ENCODE measurements at places on chromosomes 1 and 21.
A peak's percentile ranks its signal among the peaks of the same experiment; 100 is the strongest.

DNA sequence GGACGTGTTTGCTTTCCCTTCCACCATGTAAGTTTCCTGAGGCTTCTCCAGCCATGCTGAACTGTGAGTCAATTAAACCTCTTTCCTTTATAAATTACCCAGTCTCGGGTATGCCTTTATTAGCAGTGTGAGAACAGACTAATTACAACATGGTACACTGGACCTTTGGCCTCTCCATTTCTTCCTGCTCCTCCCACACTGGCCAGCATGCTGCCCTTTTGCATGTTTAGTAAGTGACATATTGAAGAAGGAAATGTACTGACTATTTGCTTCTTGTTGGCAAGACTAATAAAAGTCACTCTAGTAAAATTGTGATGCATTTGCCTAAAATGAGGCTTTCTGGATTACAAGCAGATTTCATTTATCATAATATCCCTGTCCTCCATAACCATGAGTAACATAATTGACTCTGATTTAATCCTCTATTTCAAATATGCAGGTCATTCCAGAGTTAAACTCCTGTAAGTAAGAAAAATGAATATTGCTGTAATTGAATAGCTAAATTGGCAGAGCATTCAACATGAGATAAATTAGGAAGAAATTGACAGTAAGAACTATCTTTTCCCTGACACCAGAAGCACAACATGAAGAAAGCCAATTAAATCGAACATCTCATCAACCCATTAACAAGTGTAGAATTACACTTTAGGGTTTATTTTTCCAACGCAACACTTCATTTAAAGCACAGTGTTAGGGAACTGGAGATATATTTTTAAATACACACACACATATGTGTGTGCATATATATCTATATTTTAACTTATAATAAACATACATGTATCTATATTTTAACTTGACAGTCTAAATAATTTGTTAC is 427.8 kb upstream of the ZP4 start:
- DNase-seq = no peak

DNA sequence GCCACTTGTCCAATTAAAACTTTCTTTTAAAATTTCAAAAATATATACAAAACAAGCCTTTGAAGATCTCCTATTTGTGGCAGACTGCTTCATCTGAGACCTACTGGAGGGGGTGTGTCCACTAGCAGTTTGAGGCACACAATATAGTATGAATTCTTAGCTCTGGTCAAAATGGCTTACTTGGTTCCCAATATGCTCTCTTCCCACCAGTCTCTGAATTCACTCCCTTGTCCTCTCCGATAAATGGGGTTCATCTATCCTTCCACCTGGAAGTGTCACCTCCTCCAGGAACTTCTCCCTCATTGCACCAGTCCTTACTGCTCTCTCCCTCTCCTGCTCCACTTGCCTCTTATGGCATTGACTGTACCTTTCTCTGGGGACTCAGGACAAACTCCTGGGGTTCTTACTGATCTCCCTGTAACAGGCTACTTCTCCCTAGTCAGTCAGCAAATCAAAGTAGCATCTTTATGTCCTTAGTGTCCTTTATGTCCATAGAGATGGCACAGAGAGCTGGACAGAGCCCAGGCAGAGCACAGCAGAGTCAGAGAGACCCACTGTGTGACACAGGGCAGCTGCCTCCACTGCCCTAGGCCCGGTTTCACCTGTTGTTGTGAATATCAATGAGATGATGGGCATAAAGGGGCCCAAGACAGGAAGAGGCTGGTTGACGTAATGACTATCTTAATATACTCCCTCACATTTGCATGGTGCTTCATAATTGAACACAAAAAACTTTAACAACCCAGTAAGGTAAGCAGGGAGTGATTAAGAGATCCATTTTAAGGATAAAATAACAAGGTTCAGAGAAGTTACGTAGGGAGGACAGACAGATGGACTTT is 3.6 kb downstream of the ASAP3 start:
- DNase-seq = no peak

- no peak for DNase-seq
Observed at GRCh38 chr1:100353071-100353801, 930 bp downstream of the CDC14A start.

- DNase-seq = no peak
Observed at GRCh38 chr21:17660862-17661261, 48.2 kb upstream of the BTG3 start.

DNA sequence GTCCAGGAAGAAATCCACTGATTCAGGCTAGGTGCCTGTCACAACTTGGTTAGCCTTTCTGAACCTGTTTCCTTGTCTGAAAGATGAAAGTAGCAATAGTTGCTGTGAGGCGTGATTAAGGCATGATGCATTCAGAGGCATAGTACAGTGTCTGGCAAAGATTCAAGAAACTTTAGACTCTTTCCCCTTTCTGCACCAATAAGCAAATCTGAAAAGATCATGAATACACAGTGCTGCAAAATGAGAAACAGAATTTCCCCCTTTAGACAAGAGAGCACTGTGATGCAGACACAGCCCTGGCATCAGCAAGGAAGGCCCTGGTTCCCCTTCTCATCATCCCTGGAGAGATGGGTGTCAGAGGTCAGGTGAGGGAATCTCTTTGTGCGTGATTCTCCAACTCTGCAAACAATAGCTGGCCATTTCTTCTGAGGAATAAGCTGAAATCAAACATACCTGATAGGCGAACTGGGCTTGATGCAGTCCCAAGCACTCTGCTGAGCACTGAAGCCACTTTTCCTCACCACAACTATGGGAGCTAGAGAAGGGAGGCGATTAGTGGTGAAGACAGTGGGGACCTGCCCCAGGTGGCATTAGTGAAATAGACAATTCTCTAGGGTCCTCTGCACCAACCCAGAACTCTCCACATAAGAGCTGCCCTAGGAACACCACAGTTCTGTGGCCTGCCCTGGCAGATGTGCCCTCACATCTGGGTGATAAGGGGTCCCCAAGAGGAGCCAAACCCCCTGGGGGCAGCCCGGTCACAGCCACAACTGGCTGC is 41.7 kb downstream of the ITPKB start:
- no peak for DNase-seq

DNA sequence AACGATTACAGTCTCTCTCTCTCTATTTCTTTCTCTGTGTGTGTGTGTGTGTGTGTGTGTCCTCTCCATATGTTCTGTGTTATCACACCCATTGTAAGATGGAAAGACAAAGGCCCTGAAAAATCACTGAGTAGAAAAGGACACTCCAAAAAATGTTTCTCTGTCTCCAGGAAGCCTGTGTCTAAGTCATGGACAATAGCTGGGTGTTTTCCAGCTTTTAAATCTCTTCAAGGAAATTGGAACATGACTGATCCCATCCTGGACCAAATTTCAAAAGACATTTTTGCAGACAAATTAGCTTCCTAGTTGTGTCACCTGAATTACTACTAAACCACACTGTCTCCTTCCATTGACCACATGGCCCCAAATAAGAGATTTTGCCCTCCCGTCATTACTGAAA is 31.0 kb upstream of the LMX1A start:
- no peak for DNase-seq

DNA sequence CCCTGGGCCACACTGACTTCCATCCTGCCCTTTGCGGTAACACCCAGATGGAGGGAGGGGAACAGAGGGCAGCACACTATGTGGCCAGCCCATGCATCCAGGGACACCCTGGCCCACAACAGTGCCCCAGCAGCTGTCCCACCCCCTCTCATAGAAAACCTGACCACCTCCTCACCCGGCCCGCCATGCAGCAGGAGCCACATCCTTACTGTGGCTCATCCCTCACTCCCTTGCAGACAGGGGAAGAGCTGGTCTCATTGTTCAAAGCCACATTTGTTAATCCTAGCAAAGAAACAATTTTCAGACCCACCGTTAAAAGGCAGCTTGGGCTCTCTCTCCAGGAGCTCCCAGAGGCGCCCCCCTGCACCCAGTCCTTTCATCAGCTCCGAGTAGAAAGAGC is 23.2 kb upstream of the NUP133 start:
- no peak for DNase-seq

GRCh38 chr1:18038051-18038450 is 69.5 kb upstream of the IGSF21 start:
- DNase-seq = no peak

GRCh38 chr1:57536749-57537423 is 113.0 kb upstream of the DAB1 start:
- DNase-seq = no peak

- DNase-seq = no peak
Observed at GRCh38 chr1:110043016-110043415, 8.6 kb downstream of the STRIP1 start.

- no peak for DNase-seq
Observed at GRCh38 chr1:42956739-42957138, 1.9 kb downstream of the SLC2A1 start.

GRCh38 chr1:221276896-221277409 is 397.7 kb downstream of the HLX start:
- DNase-seq = no peak

DNA sequence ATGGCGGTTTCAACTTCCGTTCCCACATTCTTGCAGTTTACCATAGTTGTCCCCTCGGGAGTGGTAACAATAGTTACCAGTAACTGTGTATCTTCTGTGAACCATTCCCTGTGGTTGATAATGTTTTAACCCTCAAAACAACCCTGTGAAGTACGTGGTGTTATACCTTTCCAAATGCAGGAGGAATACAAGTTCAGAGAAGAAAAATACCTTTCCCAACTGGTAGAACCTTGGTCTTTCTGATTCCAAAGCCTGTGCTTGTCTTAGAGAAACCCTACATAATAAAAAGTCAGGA is 789 bp downstream of the BTF3L4 start:
- DNase-seq = no peak

DNA sequence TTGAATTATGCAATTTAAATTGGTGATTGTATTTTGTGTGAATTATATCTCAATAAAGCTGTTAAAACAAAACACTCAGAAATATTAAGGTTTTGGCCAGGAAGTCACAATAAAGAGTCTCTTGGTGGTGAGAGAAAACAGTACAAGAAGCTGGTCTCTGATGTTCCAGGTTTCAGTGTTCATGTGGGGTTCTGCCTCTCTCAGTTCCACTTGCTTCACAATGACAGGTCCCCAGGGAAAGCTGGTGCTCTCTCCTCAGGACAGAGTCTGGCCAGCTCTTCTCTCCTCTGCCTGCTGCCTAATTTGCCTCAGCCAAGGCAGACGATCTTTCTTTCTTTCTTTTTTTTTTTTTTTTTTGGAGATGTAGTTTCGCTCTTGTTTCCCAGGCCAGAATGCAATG is 342.9 kb upstream of the PLXNA2 start:
- DNase-seq = no peak

DNA sequence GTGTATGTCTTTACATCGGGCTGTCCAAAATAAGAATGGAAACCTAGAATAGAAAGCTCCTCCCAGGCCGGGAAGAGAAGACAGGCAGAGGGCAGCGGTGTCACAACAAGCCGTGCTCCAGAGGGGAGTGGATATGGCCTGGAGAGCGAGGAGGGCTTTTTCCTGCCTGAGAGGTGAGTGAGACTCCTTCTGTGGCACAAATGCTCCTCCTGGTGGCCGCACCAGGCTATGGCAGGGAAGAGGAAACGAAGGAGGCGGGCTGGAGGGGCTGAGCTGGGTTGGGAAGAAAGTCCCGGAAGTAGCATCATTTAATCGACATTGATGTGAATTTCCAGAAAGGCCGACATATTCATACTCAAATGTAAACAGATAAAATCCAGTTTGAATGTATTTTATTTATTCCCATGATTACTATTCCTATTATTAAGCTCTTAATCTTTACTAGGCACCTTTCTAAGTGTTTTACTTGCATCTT is 54.7 kb downstream of the MEF2D start:
- DNase-seq = peak; percentile 69

DNA sequence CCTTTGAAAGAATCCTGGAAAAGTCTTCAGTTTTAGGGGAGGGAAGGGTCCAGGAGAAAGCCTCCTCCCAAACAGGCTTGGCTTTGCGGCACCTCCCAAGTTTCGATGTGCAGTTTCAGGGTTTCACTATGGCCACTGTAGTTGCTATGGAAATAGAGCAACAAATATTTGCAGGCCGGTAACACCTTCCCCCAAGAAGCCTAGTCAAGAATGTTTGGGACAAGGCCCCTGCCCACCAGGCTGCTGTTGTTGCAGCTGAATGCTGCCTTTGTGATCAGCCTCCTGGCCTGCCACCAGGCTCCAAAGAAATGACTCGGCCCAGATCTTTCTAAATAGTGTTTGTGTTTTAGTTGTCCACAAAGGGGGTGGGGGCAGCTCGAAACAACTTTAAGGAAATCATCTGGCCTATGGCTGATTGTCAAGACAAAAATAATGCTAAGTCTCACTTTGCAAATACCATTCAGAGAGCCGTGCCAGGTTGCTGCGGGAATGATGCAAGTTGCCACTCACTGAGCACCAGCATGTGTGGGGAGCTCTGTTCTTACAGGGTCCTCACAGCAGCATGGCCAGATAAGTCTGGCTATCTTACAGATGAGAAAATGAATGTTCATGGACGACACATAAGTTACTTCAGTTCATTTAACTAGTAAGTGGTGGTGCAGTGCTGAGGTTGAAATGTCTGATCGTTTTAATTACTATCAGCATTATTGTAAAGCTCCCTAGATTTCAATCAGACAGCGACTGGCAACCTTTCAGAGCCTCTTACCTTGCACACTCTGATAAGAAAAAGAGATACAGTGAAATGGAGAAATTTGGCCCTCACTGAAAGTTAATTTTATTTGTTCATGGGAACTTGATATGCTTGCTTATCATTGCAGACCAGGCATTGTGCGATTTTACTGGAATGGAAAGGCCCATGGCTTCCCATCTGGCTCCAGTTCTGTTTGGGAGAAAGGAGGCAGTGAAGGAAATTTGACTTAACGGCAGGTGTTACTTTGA is 91.2 kb upstream of the JUN start:
- DNase-seq = no peak

DNA sequence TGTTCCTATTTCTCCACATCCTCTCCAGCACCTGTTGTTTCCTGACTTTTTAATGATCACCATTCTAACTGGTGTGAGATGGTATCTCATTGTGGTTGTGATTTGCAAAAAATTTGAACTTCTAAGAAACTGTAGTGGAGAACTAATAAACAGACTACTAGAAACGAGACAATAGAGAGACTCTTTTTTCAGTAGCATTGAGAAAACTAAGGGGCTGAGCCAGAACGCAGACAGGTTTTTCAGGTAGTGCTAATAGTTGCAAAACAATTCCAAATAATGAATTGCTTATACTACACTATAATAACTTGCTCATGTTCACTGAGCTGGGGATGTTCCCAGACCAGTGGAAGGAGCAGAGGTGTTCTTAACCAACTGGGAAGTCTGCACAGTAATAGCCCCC is 98.8 kb upstream of the DPH5 start:
- no peak for DNase-seq

DNA sequence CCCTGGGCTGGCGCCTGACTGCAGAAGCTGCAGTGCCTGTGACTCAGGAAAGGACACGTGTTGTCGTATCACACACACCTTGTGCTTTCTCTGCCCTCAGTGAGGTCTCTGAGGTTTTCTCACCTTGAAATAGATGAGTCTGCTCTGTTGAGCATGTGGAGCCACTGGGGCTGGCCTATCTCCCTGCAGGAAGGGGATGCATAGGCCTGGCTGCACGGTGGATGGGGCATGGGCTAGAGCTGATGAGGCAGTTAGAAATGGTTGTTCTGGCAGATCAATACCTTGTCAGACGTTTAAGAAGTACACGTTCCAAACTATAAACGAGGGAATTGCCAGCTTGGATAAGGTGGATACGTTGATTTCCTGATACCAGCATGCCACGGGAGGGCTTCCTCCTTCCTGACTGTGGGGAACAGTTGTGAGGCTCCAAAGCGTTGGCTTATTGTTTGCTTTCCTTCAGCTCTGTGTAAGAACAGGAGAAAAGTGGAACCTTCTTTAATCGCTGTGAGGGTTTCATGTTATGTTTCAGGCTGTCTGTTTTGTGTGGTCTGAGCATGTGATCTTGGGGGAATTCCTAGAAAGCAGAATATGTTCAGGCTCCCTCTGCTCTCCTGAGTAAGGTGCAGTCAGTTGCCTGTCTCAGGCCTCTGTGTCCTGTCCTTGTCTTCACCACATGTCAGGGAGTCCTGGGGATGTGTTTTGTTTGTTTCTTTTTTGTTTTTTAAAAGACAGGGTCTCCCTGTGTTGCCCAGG is 44.8 kb downstream of the PCNT start:
- DNase-seq = no peak

Data from NCI-H187 treated with DMSO at 0.1 percent for 48 hours (cell line).